Activated T-helper 1 cell treated with anti-CD3 and anti-CD28 coated beads, Interleukin-2, amount 50 U/mL, for 16 hours (primary cell): ENCODE measurements at places on chromosomes 2 and 18.

DNA sequence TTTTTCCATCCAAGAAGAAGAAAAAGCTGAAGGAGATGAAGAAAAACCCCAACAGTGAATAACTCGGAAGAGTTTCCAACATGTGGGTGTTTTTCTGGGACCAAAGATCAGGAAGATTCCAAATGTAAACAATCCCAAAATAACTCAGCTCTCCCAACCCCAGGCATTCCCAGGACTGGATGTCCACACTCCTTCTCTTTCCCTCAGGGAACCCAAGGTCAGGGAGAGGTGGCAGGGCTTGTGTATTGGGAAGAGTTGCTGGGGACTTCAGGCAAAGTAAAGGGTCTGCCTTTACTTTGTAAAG is 268.0 kb downstream of the DYSF start:
- DNase-seq, result no peak

DNA sequence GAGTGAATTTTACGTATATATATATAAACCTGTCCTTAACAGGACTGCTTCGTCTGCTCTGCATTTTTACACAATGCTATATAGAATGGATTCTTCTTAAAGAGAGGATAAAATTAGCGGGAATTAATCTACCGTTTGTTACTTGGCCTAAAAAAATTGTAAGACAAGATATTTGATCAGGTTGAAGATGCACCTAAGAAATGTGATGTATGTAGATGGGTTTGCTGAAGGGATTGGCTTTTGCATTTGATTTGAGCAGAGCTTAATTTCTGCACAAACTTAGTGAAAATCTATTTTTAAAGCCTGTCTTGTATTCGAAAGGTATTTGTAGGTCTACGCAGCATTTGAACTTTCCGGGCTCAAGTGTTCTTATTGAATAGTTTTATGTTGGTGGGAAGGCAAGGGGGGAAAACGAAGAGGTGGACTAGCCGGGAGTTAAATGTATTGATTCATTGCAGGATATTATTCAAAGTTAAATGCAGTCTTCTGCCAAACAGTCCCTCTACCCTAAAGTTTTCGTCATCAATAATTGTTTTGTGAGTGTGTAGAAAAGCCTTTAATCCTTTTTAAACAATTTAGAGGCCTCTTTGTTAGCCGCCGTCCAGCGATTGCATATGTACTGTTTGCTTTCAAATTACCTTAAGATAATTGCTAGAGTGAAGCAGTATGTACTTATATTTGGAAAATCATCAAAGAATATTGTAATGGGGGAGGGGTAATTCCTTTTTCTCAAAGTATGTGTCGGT is 1.2 kb downstream of the PPP1CB start:
- DNase-seq, result no peak

- DNase-seq, result no peak
Observed at GRCh38 chr2:45690231-45690630, 38.8 kb downstream of the PRKCE start.

- no peak for DNase-seq
Observed at GRCh38 chr2:11556101-11556806, 22.4 kb downstream of the GREB1 start.

GRCh38 chr18:79540161-79540903 is 139.3 kb upstream of the CTDP1 start:
- no peak for DNase-seq

- DNase-seq, result no peak
Observed at GRCh38 chr2:176496761-176497160, 227.5 kb downstream of the MTX2 start.

GRCh38 chr2:62330959-62331358 is 135.0 kb downstream of the B3GNT2 start:
- DNase-seq, result no peak

- DNase-seq, result no peak
Observed at GRCh38 chr2:75157435-75157834, 41.9 kb downstream of the TACR1 start.

GRCh38 chr2:17515652-17516051 is 2.6 kb downstream of the RAD51AP2 start:
- DNase-seq, result no peak

DNA sequence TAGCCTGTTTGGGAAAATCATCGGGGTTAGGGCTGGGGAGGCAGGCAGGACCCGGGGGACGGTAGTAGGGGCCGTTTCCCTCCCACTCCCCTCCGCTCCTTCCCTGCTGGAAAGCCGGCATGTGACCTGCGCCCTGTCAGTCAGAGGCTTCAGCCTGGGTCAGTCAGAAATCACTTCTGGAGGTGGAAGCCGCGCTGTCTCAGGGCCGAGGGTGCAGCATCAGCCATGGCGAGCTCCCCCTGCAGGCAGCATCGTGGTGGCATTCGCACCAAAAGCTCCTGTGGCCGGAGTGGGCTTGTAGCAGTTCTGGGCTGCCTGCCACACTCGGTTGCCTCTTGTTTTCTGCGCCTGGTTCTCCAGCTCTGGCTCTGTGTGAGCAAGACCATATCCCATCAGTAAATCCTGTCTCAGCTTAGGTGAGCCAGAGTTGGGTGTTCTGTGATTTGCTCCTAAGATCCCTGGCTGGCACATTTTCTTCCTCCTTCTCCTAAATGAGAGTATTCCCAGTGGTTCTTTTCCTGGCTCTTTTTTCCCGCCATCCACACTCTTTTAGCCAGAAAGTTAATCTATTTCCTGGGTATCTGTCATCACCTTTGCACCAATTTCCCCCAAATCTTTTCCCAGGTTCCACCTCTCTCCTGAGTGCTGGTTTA is 123.9 kb upstream of the CD302 start:
- peak; percentile 58 for DNase-seq

DNA sequence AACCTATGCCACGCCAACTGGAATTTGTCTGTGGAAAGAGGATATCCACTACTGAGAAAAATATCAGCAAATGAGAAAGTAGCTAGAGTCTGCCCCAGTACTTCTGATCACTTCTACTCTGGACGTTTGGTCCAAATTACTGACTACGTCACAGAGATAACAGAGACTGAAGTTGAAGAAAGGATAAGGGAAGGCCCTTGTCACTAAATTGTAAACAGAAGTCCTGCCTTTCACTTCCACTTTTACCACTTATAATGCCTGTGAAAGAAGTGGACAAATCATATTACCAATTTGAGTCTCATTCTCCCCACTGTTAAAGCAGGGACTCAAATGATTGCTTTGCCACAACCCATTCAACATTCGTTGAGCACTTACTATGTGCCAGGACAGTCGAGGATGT is 173.9 kb upstream of the ERBB4 start:
- DNase-seq, result no peak

DNA sequence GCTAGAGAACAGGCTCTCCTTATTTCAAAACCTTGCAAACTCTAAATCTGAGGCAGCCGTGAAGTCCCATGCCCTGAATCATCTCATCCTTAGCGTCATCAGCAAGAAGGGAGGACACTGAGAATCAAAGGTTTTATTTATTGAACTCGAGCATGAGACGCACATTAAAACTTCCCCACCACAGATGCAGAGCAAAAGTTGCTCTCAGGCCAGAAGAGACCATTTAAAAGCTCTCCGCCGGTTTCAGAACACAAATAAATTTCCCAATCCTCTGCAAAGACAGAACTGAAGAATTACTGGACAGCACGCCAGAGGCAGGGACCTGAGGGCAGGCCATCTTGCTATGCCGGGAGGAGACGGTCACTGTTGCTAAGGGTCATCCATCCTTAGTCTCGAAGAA is 1.3 kb downstream of the AMMECR1L start:
- no peak for DNase-seq

GRCh38 chr2:112493858-112494648 is 12.1 kb downstream of the TTL start:
- no peak for DNase-seq

- no peak for DNase-seq
Observed at GRCh38 chr2:9388950-9389911, 34.1 kb downstream of the ITGB1BP1 start.

DNA sequence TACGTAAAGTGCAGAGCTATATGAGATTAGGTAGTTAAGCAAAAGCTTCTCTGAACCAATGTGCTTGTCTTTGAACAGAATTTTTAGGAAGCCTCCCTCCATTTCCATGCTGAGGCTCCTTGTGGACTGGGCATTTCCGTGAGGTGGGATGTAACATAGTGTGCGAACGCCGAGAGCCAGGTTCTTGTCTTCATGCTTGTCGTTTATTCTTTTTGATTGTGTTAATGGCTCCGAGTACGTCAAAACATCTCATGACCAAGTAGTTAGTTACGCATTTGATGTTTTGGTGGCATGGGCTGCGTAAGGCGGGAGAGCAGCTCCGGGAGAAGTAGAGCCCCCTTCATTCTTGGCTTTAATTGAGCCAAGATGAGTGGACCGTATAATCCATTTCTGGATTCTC is 32.9 kb downstream of the DGKD start:
- DNase-seq, result no peak

- no peak for DNase-seq
Observed at GRCh38 chr2:174688079-174688478, 76.2 kb downstream of the CHRNA1 start.
